ENCODE measurements at places on chromosomes 1 and 21.

GRCh38 chr1:84260852-84261518 lies 40.5 kb upstream of the SAMD13 start:
- no peak for DNase-seq

GRCh38 chr1:37393173-37394120 lies 80.9 kb upstream of the ZC3H12A start:
- no peak for DNase-seq

DNA sequence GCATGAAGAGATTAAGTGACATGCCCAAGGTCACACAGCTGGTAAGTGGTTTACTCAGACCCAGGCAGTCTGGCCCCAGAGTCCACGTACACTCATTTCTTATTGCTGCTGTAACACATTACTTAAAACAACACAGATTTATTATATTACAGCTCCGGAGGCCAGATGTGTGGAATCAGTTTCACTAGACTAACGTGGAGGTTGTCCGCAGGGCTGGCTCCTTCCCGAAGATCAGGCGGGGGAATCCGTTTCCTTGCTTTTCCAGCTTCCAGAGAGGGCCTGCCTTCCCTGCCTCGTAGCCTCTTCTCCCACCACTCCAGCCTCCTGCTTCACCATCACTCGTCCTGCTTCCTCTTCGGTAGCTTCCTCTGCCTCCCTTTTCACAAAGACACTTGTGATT lies 81.2 kb downstream of the KCNN3 start:
- no peak for DNase-seq

- peak; percentile 83 for DNase-seq
These were observed 160.8 kb downstream of the ZSCAN20 start for GRCh38 chr1:33633019-33633801.

GRCh38 chr21:15667819-15668218 lies 62.0 kb upstream of the USP25 start:
- DNase-seq = no peak

GRCh38 chr21:35504951-35505466 lies 455.9 kb upstream of the RUNX1 start:
- no peak for DNase-seq

- no peak for DNase-seq
These were observed at the start of gene ADGRB2 for GRCh38 chr1:31764312-31765040. Gene ADGRB2, minus strand, starts transcription at chr1:31764340. Its CDS starts 7,119 bp downstream, at chr1:31757221.

DNA sequence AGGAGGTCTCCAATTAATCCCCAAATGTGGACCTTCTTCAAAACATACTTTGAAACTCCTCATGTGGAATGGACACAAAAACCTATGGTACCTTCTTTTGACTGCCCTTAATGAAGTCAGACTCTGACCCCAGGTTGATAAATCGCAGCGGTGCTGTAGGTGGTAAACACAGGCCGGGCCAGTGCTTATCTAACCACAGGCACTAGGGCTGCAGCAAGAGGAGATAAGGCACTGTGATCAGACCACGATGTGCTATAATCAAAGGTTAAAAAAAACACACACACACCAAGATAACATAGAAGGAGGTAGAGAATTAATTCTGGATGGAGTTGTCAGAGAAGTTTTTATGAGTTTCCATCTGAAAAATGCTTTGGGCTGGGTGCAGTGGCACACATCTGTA lies 52.3 kb upstream of the SIPA1L2 start:
- DNase-seq = no peak

DNA sequence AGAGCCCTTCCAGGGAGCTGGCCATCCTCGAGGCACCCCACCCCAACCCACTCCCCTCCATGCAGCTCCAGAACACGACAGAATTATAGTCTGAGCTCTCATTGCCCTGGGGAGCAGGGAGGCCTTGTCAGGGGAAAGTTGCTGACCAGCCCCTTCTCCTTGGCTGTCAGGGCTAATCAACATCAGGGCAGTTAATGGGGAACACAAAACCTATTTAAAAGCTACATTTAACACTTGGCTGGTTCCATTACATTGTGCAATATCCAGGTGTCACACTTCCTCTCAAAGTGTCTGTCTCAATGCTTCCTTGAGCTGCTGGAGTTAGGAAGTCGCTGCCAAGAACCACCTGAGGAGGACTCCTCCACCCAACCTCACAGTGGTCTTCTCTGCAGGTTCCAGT lies 111.8 kb upstream of the GRIK3 start:
- no peak for DNase-seq

DNA sequence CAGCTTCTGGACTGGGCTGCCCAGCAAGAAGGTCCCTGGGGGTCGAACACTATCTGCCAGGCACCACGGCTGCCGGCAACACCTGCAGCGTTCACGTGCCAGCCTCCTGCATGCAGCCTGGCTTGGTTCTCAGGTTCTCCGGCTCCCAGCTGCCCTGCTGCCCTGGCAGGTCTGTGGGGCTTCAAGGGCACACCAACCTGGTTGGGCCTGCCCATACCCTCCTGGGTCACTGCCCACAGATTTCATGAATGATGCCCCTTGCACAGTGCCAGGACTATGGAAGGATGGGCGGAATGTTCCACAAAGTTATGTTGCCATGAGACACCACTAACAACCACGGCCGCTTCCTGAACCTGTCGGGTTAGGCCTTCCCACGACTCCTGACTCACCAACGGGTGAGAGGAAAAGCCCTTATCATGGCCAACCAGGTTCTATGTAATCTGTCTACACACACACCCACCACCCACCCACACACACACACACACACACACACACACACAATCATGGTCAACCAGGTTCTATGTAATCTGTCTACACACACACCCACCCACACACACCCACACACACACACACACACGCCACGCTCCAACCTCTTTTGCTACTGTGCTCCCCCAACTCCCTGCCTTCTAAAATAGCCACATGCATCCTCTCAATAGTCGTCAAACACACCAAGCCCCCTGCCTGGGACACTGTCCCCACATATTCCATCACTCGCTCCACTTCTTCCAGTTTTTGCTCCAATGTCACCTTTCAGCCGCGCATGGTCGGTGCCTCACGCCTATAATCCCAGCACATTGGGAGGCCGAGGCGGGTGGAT lies 32.2 kb downstream of the HSPG2 start:
- no peak for DNase-seq

DNA sequence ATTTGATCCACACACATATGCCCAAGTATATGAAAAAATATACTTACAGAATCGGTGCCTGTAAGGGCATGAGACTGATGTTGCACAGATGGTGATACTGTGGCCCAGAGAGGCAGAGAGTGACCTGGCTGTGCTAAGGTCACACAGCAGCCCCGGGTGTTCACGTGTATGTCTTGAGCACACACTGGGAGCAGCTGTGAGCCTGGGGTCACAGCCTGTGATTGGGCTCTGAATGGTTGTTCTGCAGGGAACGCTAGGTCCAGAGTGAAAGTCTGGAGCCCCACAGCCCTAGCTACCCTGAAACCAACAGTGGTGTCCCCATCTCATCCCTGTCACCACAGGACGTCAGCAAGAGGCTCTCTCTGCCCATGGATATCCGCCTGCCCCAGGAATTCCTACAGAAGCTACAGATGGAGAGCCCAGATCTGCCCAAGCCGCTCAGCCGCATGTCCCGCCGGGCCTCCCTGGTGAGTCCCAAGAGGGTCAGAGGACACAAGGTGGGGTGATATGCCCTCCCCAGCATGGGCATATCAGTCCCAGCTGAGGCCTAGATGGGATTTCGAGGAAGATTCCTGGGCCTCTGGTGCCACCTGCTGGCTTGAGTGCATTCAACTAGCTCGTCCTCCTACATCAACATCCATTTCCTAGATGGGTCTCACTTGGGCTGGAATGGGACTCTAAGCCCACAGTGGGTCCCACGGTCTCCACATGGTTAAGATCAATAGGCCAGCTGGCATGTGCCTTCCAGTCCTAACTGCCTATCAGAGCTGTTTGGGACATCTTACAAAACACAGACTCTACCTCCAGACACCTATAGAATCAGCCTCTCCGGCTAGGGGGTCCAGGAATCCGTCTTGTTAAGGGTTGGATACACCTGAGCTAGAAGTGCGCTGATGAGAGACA lies 19.7 kb downstream of the CDK18 start:
- DNase-seq = peak; percentile 76

- DNase-seq = no peak
These were observed 341.6 kb downstream of the MATN1 start for GRCh38 chr1:30381671-30382365.

DNA sequence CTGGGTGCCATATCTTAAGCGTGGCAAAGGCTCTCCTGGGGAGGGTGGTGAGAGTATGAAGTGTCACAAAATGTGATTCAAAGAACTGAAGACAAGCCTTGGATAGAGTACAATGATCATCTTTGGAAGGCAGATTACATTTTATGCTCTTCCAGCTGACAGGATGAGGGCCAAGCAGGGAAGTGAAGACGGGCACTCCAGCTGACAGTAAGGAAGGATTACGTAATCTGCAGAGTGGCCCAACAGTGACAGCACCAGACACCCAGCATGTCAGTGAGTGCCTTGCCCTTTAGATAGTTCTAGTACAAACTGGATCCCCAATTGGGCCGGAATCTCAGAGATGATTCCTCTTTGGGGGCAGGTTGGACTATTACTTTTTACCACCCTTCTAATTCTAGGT lies 52.7 kb downstream of the UBE2T start:
- no peak for DNase-seq

DNA sequence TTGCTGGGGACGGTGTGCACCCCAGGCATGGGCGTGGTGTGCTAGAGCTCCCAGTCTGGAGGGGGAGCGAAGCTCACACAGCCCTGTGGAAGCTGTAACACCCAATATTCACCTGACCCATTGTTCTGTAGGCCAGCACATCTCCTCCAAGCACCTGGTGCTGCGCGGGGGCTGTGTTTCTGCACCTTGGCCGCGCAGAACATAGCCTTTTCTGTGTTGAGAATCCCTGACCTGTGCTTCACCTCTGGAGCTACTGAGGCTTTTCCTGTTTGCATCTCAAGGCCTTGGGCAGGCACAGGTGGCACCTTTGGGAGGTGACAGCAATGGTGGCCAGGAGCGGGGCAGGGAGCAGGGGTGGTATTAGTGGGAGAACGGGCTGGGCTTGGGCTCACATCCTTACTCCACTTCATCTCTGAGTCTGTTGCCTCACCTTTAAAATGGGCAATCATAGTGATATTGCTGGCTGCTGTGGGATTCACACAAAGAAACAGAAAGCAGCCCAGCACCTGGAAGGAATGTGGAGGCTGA lies 343.9 kb upstream of the AJAP1 start:
- no peak for DNase-seq

- no peak for DNase-seq
These were observed 38.6 kb upstream of the ADAMTS1 start for GRCh38 chr21:26883768-26884167.

DNA sequence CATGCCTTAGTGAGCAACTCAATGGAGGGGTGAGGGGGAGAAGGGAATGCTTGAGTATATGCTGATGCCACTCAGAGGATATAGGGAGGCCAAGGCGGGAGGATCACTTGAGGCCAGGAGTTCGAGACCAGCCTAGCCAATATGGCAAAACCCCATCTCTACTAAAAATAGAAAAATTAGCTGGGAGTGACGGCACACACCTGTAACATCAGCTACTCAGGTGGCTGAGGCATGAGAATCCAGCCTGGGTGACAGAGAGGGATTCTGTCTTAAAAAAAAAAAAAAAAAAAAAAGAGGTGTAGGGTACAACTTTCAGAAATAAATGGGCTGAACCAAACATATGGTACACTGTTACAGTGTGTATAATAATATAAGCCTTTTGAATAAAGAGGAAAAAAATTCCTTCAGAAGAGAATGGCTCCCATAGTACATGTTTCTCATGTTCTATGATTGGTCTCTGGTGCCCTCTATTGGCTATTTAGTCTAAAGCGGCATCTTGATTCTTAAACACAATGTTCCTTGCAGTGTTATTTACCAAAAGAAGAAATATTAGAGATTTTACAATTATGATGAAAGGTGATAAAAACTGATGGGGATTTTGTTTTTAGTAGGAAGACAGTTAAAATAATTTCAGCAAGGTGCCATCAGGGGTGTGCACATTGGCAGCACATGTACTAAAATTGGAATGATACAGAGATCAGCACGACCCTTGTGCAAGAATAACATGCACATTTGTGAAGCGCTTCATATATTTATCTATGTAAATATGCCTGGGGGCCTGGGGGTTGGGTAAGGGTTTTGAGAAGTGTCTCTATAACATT lies 109.8 kb downstream of the PATJ start:
- DNase-seq = peak; percentile 83

DNA sequence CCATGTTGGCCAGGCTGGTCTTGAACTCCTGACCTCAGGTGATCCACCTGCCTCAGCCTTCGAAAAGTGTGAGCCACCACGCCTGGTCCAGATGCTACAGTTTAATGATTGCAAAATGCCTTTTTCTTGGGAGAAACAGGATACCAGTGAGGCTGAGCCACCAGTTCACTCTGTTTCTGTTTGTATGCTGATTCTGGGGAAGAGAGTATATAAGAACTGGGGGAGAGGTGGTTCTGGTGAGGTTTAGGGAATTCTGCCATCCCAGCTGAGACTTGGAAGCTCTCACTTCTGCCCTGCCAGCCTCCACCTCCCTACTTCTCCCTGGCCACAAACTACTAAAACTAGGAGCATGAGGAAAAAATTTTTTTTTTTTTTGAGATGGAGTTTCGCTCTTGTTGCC lies 8.1 kb upstream of the PMF1 start:
- DNase-seq = no peak

GRCh38 chr1:162304736-162305135 lies 71.9 kb downstream of the SPATA46 start:
- DNase-seq = no peak

DNA sequence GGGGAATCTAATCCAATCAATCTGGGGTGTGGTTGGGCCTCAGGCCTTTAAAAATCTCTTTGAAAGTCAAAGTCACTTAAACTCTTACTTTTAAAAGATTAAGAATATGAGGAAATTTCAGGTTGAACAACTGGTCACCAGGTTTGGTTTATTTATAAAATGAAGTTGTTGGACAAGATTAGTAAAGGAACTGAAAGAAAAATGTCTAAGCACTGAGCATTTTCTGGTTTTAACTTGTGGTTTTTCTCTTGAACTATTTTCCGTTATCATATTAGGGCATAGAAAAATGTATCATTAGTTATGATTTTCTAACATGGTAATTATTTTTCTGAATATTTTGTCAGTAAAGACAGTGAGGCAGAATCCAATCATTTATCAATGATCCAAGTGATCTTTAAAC lies 49.6 kb downstream of the RGS2 start:
- no peak for DNase-seq

DNA sequence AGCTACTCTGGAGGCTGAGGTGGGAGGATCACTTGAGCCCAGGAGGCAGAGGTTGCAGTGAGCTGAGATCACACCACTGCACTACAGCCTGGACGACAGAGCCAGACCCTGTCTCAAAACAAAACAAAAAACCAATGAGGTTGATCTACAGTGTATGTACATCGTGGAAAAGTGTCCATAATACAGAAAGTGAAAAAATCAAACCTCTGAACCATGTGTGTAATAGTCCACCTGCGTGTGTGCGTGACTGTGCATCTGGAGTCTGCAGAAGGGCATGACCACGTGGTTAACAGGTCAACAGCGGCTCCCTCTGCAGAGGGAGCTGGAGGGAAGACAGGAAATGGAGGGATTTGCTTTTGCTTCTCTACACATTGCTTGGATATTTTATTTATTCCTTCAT lies 32.4 kb upstream of the ENO1 start:
- no peak for DNase-seq

GRCh38 chr1:38094711-38095290 lies 48.2 kb upstream of the POU3F1 start:
- DNase-seq = no peak

Data from muscle of arm (tissue), 14 donors.